Stimulated activated CD8-positive, alpha-beta memory T cell treated with anti-CD3 and anti-CD28 coated beads, Interleukin-4, amount 100 ng/mL, for 24 hours (primary cell): ENCODE measurements at places on chromosomes 12 and 14.

DNA sequence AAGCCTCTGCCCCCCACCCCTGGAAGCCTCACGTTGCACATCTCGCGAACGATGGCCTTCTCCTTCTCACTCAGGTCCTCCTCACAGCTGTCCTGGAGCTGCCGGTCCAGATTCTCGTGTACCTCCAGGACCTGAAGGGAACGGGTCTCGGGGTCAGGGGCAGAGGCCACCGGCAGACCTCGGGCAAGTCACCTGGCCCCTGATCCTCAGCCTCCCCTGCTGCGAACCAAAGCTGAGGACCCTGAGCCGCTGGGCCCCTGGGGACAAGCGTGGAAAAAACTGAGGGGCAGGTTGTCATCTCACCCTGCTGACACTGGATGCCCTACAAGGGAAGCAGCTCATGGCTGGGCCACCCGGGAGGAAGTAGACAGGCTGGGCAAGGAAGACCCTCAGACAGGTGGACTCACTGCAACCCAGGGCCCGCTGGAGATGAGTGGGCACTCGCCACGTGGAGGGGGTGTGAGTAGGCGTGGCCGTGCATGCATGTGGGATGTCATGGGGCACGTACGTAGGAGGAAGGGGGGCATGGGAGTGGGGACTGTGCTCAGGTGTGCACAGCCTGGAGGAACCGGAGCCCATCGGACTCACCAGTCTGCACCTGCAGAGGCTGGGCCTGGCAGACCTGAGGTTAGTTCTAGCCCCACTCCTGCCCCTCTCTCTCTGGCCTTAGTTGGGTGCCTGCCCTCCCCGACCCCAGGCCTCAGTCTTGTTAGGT is 35.1 kb downstream of the CCNK start:
- no peak for DNase-seq

- DNase-seq = no peak
These were observed 31.1 kb upstream of the GPR132 start for GRCh38 chr14:105096206-105096875.

DNA sequence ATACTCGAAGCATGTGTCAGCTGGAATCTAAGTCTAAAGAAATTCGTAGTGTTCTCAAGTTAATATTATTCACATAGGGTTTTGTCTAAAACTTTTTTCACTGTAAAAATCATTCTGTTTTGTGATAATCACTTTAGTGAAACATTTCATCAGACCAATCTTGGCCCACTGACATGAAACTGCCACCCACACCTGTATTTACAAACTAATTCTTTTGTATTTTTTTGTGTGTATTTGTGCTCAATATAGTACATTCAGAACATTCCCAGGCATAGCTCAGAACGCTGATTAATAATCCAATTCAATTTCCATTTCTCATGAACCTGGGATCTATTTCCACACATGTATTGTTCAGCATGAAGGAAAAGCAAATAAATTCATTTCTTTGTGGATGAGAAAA is 191.7 kb downstream of the RASSF9 start:
- no peak for DNase-seq

- DNase-seq = no peak
These were observed 1.5 kb upstream of the KRT7 start for GRCh38 chr12:52231305-52232202.

- no peak for DNase-seq
These were observed 14.1 kb upstream of the NOP2 start for GRCh38 chr12:6582196-6582595.

- no peak for DNase-seq
These were observed 184.4 kb downstream of the KIF26A start for GRCh38 chr14:104322531-104323366.

DNA sequence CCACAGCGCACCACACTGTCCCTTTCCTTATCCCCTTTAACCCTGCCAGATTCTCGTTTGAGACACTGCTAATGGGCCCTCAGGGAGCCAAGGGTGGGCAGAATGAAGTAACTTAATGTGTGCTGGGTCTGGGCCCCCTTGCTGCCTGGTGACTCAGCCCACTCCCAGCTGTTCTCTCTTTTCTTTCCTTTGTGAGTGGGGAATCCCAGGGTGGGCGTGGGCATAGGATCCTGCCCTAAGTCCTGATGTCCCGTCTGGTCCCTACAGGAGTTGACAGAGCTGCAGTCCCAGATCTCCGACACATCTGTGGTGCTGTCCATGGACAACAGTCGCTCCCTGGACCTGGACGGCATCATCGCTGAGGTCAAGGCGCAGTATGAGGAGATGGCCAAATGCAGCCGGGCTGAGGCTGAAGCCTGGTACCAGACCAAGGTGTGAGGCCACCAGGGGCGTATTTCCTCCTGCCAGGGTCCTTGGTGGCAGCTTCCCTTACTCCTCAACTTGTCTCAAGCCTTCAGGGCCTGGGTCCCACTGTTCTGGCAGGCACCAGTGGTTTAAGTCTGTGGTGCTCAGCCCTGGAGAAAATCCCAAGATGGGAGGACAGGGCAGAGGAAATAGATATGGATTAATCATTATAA is 8.3 kb downstream of the KRT7 start:
- no peak for DNase-seq

GRCh38 chr12:131929581-131930456 is 743 bp downstream of the PUS1 start:
- DNase-seq = no peak

DNA sequence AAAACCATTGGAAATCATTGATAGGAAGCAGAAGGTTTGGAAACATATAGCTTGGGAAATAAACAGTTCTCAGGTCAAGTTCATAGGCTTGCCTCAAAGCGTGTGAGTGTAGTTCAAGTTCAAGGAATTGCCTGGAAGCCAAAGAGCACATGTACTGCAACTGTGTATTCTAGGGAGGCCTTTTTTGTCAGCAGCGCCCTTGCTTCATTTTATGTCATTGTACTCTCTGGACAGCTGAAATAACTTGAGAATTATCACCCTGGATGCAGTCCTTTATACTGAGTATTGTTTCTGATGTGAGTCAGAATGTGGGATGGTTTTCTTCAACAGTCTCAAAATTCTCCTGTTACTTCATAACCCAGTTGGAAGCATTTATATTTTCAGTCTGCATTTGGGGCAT is 16.0 kb upstream of the EVL start:
- no peak for DNase-seq

GRCh38 chr12:101855364-101855884 is 22.0 kb upstream of the DRAM1 start:
- DNase-seq = no peak

DNA sequence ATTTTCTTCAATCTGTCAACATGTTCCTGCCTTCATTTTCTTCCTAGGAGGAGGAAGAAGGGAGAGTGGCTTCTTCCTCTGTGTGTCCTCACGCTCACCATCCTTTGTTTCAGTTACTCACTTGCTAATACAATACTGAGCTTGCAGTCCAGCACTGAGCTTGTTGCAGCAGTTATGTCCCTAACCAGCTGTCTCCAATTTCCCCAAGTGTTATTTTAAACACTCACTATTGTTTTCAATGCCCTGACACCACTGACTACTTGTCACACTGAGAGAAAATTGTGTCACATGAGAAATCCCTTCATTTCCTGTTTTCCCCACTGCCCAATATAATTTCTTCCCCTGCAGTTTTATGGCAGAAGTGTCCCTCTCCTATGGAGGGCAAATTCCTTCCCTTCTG is 53.4 kb downstream of the HSD17B6 start:
- DNase-seq = no peak

DNA sequence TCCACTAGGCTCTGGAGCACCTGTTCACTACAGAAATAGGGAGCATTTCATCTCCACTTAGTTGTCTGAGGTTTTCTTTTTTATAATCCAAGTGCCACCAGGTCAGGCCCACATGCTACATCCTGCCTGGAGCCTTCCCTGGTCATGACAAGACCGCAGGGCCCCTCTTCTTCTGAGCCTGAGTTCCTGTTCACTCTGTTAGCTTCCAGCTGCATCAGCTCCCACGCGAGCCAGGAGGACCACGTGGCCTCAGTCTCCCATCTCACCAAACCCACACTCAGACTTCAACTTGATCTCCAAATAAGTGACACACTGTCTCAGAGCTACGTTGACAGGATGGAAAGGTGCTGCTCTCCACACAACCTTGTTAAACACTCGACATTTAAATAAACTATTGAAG is 21.0 kb downstream of the RIMBP2 start:
- DNase-seq = no peak

GRCh38 chr12:49796606-49797448 is 31.4 kb downstream of the NCKAP5L start:
- DNase-seq = no peak

GRCh38 chr12:69969011-69969410 is 144.0 kb downstream of the MYRFL start:
- no peak for DNase-seq

DNA sequence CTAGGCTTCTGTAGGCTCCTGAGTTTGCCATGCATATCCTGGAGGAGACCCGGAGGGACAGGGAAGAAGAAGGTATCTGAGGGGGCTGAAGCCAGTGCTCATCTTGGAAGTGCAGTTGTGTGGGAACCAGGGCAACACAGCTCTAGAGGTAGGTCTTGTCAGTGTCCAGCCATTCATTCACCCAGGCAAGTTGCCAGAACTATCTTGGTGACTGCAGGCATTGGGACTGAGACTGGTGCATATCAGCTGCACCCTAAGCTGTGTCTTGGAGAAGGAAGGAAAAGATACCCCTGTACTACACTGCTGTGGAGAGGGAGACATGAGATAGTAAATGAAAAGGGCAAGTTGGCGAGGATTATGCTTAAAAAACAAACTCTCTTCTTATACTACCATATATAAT is 4.9 kb upstream of the WIF1 start:
- DNase-seq = no peak

DNA sequence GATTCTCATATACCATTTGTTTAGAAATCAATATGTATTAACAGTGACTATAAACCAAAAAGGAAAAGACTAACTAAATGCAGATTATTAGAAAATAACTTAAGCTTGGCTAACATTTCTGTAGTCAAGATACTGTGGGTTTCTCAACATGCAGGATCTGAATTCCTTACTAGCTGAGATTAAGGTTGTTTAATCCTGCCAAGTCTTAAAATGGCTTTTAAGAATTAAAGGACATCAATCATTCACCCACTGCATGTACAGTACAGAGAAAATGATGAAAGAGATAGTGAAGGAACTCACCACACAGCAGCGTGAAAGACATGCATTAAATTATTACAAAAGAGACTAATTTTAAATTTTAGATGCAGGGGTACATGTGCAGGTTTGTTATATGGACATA is 3.8 kb downstream of the ACSS3 start:
- no peak for DNase-seq

DNA sequence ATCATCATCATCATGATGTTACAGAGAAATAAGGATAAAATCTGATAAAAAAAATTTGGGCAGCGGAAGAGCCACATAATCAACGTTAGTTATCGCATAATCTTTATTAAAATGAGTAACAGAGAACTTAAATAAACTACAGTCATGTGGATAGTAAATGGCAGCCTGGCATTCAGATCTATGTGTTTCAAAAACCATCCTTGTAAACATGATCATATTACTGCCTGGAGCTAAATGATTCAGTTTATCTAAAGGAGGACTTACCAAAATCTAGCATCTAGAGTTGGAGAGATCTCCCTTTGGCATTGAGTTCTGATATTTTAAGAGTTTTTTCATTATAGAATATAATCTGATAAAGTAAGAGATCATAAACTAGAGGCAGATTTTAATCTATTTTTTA is 200.1 kb upstream of the MGAT4C start:
- no peak for DNase-seq

GRCh38 chr14:59997966-59998365 is 78.0 kb downstream of the LRRC9 start:
- DNase-seq = no peak

DNA sequence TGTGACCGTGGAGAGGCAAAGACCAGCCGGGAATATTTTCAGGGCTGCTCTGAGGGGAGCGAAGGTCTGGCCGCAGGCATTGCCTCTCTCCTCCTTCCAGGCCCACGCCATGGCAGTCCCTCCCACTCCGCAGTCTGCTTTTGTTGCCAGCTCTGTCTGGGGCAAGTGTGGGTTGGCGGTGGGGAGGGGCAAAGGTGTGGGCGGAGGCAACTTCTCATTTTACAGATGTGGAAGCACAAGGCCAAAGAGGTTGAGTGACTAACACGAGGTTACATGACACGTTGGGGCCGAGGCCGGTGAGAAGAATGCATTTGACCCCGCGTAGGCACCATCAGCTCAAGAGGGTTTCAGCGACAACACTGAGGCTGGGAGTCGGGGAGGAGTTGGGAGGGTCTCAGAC is 6.1 kb upstream of the FAIM2 start:
- no peak for DNase-seq

DNA sequence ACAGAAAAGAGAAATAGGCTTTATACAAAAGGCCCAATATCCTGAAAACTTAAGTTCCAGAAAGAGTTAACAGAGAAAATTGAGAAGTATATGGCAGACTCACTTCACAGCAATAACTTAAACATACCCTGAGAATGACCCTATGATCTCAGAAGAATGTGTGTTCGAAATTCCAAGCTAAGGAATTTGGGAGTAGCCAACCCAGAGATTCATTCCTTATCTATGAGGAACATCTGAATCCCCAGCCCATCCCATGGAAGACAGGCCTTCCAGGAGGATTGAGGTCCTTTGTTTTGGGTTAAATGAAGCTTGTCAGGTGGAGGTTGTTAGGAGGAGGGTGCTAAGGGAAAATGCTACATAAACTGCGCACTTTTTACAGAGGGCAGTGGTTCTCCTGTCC is 7.5 kb upstream of the SAV1 start:
- no peak for DNase-seq

DNA sequence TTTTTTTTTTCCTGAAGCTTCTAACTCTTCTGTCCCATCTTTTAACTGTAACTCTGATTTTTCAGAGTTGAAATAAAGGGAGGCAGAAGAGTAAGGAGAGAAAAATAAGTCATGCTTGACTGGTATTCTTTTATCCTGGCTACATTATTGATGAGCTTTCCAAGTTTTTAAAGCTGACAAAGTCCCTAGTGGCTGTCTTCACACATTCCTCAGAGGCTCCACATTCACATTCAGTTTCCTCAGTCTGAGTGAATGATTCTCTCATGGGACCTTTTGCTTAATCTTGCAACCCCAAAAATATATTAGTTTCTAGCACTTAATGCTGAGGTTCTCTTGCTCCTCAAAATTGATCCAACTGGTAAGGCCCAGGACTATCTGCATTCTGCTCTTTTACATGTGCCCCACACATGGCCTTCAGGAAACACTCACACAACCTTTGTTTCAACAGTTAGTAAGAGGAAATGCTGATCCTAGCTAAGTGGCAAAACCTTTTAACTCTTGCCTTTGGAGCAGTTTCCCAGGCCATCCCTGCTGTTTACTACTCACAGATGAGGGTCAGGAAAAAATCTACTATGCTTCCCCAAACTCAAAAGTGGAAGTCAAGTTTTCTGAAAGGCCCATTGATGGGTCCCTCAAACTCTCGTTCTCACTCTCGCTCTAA is 61.7 kb upstream of the SLC6A15 start:
- DNase-seq = no peak

- DNase-seq = no peak
These were observed 12.7 kb downstream of the ERC1 start for GRCh38 chr12:1003600-1004271.

GRCh38 chr12:45303945-45304344 is 88.0 kb downstream of the ANO6 start:
- no peak for DNase-seq

GRCh38 chr14:55645145-55645544 is 65.1 kb downstream of the KTN1 start:
- no peak for DNase-seq

- no peak for DNase-seq
These were observed 173.0 kb downstream of the STXBP6 start for GRCh38 chr14:24876996-24877395.
